ENCODE measurements at places on chromosomes 7 and 10. TPM values are rescaled to one million over a fixed set of nuclear protein-coding genes. Genes with fewer than 3 reads are reported as not detected.

The LOXL4 gene
- 0.58 TPM for total RNA-seq

The CROT gene
- 16.9 TPM for total RNA-seq

The AHR gene
- 41.3 TPM for total RNA-seq

The PAPOLB gene
- 0.09 TPM for total RNA-seq

The SLC16A12 gene
- 0.12 TPM for total RNA-seq

The SPAG6 gene
- not detected for total RNA-seq

The MACROH2A2 gene
- total RNA-seq = 8.7 TPM

The RBAK gene
- total RNA-seq = 12.6 TPM

The GPR26 gene
- total RNA-seq = not detected

The DNAJC12 gene
- total RNA-seq = 8.8 TPM

The NEBL gene
- total RNA-seq = 22.0 TPM

The WNT8B gene
- total RNA-seq = not detected

The TSPAN12 gene
- total RNA-seq = 43.4 TPM

The WNT2 gene
- 0.20 TPM for total RNA-seq

The SNX13 gene
- total RNA-seq = 72.6 TPM

The HECW1 gene
- 0.76 TPM for total RNA-seq

The SYT15 gene
- 3.2 TPM for total RNA-seq

The PIP gene
- total RNA-seq = not detected

The MPP7 gene
- total RNA-seq = 45.8 TPM

The AMPH gene
- total RNA-seq = 3.2 TPM

The ANKRD30A gene
- total RNA-seq = not detected

The PCLO gene
- total RNA-seq = 5.5 TPM

The SMARCD3 gene
- total RNA-seq = 10.0 TPM

The CTAGE4 gene
- total RNA-seq = 8.6 TPM

The OGDHL gene
- total RNA-seq = 2.5 TPM

The DUSP5 gene
- 23.9 TPM for total RNA-seq

The HEPACAM2 gene
- total RNA-seq = 106 TPM

The SLC13A1 gene
- 0.63 TPM for total RNA-seq

The ZNF438 gene
- total RNA-seq = 4.7 TPM

The ATOH7 gene
- total RNA-seq = not detected

The CALHM1 gene
- not detected for total RNA-seq

The HOXA5 gene
- total RNA-seq = 16.1 TPM

The CTTNBP2 gene
- total RNA-seq = 8.3 TPM

The PDIA4 gene
- 109 TPM for total RNA-seq

The FAM149B1 gene
- 20.5 TPM for total RNA-seq

Data from mucosa of descending colon (tissue), 3 donors.